ENCODE measurements at places on chromosomes 6 and 20.

- no peak for DNase-seq
Measured at GRCh38 chr6:137681445-137682009, 185.5 kb upstream of the TNFAIP3 start.

DNA sequence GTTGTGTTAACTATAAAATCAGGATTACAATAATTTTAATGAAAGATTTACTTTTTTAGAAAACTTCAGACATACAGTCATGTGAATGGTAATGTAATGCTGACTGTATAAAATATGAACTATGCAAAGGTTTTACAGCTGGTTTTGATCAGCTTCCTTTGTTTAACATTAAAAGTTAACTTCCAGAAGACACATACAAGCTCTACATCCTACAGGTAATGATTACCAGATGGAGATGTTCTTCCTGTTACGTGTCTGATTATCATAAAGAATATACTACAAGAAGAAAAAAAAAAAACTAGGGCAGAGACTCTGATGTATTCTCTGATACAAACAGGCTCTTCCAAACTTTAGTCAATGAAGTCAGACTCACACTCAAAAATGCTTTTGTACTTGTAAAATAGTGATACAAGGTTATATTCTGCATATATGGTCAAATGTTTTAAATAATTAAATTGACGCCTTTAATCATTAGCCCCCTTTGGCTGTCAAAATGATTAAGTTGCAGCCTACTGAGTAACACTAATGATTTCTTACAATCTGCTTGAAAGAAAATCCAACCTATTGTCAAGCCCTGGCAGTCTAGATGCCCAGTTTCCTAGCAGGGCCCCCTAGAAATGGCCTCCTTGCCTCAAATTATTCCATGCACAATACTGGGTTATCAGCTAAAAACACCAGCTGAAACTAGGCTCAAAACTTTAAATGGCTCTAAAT lies 251.8 kb upstream of the RUNX2 start:
- DNase-seq, result no peak

- DNase-seq, result no peak
Measured at GRCh38 chr6:63739094-63739687, 103.6 kb downstream of the PHF3 start.

GRCh38 chr6:7110092-7110792 lies 2.5 kb downstream of the RREB1 start:
- no peak for DNase-seq

- DNase-seq, result no peak
Measured at GRCh38 chr20:36268440-36269342, 32.4 kb downstream of the AAR2 start.

GRCh38 chr6:162068340-162068739 lies 659.2 kb downstream of the PRKN start:
- no peak for DNase-seq

- no peak for DNase-seq
Measured at GRCh38 chr6:26124781-26125685, 37.8 kb downstream of the HFE start.

- no peak for DNase-seq
Measured at GRCh38 chr20:16258766-16259165, 314.5 kb downstream of the KIF16B start.

DNA sequence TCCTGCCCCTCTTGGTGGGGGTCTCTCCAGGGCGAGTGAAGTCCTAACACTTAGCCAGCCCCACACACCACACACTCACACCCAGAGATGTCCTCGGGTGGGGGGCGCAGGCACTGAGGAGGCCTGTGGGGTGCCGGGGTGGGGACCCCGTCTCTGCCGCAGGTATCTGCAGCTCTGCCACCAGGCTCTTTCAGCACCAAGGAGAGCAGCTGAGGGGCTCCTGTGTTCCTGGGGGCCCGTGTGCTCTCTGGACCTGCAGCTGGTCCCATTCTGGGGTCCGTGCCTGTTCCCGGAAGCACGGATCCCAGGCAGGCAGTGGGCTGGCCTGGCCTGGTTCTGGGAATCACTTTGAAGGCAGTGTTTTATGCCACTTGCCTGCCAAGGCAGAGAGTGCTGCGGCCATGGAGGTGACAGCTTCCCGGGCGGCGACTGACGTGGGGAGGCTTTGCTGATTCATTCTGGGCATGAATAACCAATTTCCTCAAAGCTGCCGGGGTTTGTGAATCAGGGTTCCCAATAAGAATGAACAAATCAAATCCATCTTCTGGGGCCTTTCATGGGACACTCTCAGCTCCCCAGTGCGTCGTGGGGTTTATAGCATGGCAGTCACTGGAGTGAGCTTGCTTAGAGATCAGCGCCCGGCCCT lies 54.4 kb upstream of the SLCO4A1 start:
- DNase-seq, result no peak

GRCh38 chr20:46246559-46246958 lies 61.7 kb downstream of the CDH22 start:
- no peak for DNase-seq

- no peak for DNase-seq
Measured at GRCh38 chr6:142764311-142764710, 180.7 kb downstream of the HIVEP2 start.

DNA sequence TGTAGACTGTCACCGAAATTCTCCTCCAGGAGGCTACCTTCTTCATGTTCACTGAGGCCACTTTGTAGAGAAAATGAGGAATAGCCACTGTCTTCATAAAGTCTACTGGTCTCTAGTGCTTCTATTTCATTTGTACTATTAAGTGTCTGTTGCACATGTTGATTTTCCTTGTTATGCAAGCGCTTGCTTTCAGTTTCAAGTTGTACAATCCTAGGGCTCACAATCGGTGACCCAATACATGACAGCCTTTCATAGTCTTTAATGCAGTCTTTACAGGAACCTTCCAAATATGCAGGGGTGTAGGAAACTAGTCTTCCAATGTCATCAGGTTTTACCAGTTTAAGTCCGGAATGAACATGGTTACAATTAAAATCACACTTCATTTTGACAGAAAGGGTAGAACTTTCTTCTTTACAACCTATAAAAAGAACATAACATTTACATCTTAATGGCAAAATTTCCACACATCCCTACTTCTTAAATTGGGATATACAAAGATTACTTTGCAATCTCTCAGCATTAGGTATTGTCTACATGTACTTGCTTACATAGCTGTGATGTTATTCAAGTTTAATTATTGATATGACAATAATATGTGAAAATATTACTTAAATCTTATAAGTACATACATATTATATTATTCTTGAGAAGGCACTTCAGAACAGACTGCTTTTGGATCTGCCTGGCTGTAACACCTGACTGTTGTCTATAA lies 7.5 kb downstream of the FBXO5 start:
- DNase-seq, result no peak

DNA sequence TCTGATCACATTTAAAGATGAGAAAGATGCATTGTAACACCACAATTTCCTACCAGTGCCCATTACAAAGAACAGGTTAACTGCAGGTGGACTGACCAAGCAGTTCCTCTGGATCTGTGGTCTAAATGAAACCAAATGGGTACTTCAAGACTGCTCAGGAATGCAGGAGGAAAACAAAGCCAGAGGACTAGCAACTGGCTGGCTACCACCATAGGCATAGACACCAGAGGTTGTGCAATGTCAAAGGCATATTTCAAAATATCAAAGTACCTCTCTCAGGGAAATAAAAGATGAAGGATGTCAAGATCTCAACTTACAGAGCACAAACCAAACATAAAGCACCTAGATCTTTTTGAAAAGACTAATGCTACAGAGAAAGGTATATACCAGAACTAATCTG lies 65.5 kb downstream of the GMDS start:
- DNase-seq, result no peak

DNA sequence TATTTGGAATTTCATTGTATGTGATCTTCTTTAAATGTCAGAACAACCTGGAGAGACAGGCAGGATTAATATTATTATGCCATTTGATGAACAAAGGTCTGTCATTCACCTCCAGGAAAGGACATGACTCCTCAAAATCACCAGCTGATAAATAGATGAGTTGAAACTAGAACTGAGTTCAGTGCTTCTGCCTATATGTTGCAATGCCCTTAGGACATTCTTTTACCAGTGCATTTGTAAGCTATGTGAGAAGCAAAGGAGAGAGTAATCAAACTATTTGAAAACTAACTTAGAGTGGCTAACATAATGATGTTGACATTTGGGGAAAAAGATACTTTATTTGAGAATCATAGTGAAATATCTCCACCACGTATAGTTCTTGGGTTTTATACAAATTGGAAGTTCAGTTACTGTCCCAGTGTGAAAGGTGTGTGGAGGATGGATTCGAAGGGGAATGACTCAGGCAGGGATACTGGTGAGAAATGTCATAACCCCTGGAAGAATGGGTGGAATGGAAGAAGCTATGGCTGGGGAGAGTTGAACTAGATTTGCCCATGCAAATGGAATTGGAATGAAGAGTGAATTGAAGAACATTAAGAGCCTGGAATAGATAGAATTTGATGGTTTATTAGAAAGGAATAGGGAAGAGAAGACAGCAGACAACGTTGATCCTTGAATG lies 21.5 kb downstream of the PKIB start:
- DNase-seq, result no peak

DNA sequence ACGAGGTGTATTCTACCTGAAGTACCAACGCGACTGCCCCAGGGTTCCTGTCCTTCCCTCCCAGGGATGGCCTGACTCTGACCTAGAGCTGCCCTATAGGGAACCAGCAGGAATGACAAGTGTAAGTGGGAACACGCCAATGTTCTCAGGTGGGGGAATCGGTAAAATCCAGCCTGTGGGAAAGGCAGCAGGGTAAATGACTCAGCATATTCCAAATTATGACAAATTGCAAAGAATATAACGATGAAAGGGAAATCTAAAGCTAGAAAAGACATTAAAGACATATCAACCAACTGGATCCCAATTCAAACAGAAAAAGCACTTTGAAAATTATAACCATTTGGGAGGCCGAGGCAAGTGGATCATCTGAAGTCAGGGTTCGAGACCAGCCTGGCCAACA lies 41.8 kb downstream of the KIF16B start:
- DNase-seq, result no peak

- DNase-seq, result no peak
Measured at GRCh38 chr20:48375804-48376203, 452.0 kb downstream of the PREX1 start.

- no peak for DNase-seq
Measured at GRCh38 chr6:23672737-23673136, 453.3 kb upstream of the NRSN1 start.

DNA sequence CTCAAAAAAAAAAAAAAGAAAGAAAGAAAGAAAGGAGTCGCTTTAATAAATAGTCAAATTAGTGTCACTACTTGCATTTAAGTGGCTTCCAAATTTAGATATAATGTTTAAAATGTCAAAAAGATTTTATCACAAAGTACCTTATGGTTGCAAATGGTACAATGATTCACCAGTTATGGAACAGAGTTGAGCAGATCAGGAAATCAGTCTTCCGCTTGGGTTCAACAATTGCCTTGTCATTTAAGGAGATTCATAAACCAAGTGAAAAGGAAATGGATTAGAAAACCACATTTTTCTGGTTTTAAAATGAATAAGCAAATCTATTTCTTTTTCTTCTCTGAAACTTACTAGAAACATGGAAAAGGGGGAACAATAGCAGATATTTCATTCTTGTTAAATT lies 94.8 kb upstream of the PTPRT start:
- DNase-seq, result no peak

- DNase-seq, result no peak
Measured at GRCh38 chr20:62353289-62354030, 13.7 kb downstream of the LAMA5 start.

- DNase-seq, result no peak
Measured at GRCh38 chr6:138568997-138569396, 69.7 kb upstream of the NHSL1 start.

DNA sequence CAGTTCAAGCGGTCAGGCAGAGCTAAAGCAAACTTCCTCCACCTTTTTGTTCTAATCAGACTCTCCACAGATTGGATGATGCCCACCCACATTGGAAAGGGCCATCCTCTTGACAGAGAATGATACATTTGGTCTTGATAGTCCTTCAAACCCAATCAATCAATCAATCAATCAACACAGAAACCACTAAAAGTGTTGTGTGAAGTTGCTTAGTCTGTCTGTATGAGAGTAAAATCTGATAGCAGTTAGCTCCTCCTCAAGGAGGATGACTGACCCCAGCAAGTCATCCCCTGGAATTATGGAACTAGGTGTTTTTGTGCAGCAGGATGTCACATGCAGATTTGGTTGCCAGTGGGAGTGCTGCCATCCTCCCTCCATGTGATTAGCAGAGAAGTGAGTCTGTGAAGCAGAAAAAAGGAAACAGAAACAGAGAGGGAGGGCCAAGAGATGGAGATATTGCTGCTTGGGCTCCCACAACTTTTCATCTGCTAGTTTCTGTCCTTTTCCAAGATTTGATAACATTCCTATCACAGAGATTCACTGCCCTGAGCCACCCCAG lies 32.0 kb upstream of the SSTR4 start:
- DNase-seq, result no peak

DNA sequence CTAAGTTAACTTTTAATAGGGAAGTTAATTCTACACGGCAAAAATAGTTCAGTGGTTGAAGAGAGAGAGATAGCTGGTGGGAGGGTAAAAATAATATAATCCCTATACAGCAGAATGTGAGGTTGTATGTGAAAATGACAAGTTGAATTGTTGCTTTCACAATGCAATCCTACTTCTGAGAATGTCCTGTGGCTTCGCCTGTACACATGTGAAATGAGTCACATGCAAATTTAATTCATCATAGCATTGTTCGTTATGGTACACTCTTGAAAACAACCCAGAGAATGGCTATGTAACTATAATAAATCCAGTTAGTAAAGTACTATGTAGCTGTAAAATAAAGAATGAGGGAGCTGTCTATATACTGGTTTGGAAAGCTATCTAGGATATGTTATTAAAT lies 46.0 kb upstream of the HINT3 start:
- no peak for DNase-seq

DNA sequence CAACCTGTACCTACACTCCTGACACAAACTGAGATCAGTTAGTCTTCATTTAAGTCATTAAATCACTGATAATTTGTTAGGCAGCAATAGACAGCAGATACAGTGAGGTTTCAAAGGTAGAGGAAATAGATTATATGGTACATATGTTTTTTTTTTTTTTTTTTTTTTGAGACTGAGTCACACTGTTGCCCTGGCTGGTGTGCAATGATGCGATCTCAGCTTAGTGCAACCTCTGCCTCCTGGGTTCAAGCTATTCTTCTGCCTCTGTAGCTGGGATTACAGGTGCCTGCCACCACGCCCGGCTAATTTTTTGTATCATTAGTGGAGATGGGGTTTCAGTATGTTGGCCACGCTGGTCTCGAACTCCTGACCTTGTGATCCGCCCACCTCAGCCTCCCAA lies 38.2 kb upstream of the KIF13A start:
- DNase-seq, result no peak

GRCh38 chr6:149236589-149236988 lies 80.9 kb upstream of the TAB2 start:
- no peak for DNase-seq

DNA sequence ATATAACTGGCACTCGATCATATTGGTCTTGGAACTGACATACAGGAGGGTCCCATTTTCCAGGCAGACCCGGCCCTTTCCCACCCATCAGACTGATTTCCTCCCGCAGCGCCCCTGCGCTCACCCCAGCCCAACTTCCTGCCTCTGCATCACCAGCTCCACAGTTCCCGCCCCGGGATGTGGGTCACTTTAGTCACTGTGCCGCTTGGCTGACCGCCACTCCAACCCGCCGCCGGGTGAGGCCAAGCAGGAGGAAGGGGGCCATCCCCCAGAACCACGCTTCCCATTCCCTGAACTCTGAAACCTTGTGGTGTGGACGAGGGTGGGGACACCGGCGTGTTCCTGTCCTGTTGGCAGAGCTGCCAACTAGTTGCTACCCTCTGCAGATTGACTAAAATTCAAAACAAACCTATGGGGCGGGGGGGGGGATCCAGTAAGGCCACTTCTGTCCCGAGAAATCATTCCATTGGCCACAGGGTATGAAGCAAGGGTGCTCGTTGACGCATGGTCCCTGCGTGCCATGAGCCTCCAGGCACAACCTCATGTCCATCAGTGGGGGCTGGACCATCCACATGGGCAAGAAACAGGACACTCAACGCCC lies 12.3 kb downstream of the TGM2 start:
- DNase-seq, result no peak

All from HEK293T (cell line).